Renal cortical epithelial cell (primary cell): ENCODE measurements at places on chromosomes 1 and 21.

GRCh38 chr1:224054012-224054411 is 59.9 kb upstream of the FBXO28 start:
- DNase-seq = no peak

DNA sequence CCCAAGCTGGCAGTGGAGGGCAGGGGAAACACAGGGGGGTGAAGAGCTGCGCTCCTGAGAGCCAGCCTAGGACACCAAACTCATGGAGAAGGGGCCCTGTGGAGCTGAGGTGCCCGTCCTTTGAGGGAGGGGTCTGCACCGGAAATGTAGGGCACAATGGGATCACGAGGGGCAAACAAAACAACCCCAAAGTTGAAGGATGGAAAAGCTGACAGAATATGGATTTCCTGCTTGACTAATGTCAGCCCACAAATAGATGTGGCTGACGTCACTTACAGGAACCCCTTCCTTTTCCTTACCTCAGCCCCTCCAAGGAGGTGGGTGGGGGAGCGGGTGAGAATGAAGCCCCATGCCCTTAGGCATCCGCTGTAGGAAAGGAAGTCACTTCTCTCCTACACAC is 110.9 kb downstream of the KCNN3 start:
- DNase-seq = no peak

DNA sequence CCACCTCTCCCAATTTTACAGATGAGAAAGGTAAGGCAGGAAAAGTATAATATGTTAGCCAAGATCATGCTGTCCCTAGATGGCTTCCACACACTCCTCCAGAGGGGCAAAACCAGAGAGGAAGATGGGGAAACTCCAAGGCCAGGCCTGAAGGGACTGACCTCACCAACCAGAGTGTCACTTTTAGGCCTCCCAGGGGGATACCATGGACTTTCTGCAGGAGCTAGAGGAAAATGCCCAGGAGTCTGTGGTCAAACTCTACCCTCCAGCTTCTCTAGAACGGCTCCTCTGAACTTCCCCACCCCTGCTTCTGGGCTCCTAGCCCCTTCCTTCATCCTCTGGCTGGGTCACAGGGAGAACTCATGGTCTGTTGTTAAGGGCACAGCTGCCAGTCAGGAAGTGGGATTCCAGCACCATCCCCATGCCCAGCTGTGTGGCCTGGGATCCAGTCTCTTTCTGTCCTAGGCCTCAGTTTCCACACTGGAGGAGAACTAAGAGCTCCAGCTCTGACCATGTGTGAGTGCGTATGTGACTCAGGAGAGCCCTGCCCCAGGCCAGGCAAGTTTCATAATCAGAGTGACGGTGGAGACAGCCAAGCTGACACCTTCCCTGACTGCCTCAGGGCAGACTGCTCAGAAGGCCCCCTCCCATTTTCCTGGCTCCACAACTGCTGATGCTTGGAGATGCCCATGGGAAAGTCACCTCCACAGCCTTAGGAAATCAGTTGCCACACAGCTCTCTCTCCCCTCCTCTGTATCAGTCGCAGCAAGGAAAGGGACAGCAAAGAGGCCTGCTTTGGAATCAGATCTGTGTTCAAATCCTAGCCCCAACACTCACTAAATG is 1.9 kb downstream of the IGSF8 start:
- peak; percentile 35 for DNase-seq

GRCh38 chr21:38267991-38268863 is 11.4 kb downstream of the KCNJ15 start:
- DNase-seq = no peak

- DNase-seq = no peak
Observed at GRCh38 chr1:2165646-2166045, 28.9 kb downstream of the FAAP20 start.

DNA sequence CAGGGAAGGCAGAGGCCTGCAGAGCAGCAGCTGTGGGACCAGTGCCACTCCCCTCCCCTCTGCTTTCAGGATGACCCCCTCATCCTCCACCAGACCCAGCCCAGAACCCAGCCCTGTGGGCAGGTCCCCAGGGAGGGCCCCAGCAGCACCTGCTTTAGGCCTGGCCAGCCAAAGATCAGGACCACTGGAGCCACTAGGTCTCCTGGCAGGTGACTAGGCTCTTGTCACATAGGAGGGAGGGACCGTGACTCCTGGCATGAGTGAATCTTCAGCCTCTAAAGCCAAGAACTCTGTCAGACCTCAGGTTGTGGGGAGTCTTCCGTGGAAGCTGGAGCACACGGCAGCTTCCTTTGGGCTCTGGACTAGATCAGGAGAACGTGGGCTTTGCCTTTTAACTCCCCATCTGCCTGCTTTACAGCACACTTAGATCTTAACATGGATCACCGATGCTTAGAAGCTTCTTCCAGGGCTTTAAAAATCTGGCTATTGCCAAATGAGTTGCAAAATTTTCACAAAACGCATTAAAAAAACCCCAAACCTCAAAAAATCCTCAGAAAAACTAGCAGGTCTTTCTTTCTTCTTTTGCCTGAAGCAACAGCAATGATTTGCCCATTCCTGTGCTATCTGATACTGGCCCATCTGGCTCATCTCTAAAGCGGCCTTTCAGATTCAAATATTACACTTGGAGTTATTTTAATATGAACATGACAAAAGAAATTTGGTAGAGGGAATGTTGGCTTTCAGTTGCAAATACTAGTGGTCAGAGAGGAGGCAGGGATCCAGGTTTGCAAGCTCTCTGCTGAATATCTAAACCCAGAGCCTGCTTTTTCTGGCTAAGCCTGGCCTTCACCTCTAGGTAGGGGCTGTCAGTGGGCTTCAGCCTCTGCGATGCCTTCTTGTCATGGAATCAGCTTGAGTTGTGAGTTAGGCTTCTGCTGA is 235.2 kb downstream of the SDCCAG8 start:
- DNase-seq = no peak

- no peak for DNase-seq
Observed at GRCh38 chr21:33557447-33557846, 14.6 kb downstream of the SON start.

GRCh38 chr1:162699366-162699765 is 67.1 kb downstream of the DDR2 start:
- DNase-seq = no peak

- DNase-seq = no peak
Observed at GRCh38 chr1:22334860-22335550, 116.6 kb upstream of the ZBTB40 start.

GRCh38 chr1:222372221-222372620 is 175.7 kb downstream of the HHIPL2 start:
- DNase-seq = peak; percentile 1

DNA sequence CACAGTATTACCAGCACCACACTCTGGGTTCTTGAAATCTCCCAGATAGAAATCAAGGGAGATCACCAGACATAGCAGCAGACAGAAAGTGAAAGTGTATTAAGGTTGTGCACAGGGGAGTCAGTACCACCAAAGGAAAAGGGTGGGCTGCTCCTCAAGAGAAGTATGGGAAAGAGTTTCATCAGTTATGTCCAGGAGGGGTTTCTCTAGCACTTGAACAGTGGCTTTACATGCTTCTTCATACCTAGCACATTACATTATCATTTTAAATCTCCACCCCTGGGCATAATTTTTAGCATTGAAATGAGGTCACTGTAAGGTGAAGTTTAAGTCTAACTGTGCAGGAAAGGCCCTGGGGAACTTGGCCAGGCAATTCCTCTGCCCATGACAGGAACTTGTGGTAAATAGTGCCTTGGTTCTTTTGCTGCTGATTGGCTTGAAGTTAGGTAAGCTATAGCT is 601.0 kb downstream of the NUF2 start:
- DNase-seq = no peak

DNA sequence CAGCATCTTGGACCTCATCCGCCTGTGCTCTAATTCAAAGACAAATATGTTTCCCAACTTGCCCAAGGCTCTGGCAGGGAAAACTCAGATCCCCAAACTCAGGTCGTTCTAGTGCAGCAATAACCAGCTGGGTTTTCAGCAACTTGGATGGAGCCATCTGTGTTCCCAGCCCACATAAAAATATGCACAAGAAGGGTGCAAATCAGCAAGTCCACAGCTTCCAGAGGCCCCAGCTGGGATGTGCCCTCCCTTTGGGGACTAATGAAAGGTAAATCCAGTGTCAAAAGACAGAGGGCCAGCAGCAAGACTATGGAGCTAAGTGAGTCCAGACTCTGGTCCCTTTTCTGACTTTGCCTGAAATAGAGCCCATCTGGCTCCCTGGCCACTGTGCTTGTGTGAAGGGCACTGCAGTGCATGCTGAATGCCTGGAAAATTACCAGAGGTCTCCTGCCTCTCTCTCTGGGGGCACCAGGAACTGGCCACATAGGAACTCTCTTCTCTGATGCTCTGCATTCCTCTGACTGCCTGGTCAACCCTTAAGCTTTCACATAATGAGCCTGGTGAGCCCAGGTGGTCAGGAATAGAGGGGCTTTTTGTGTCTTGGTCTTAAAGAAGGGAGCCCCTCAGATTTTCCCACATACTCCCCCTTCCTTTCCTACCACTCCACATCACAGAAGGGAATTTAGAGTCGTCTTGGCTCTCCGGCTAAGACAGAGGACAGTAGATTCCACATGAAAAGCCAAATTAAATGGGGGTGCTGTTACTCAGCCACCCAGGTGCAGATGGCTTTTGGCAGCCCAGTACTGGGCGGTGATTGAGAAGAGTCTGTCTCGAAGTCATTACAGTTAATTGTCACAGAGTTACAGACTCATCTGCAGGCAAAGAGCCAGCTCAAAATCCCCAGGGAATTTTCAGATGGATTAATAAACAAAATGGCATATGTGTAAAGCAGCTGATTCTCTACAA is 88.1 kb upstream of the C1orf21 start:
- no peak for DNase-seq

- no peak for DNase-seq
Observed at GRCh38 chr1:248821641-248822040, 4.1 kb downstream of the SH3BP5L start.

DNA sequence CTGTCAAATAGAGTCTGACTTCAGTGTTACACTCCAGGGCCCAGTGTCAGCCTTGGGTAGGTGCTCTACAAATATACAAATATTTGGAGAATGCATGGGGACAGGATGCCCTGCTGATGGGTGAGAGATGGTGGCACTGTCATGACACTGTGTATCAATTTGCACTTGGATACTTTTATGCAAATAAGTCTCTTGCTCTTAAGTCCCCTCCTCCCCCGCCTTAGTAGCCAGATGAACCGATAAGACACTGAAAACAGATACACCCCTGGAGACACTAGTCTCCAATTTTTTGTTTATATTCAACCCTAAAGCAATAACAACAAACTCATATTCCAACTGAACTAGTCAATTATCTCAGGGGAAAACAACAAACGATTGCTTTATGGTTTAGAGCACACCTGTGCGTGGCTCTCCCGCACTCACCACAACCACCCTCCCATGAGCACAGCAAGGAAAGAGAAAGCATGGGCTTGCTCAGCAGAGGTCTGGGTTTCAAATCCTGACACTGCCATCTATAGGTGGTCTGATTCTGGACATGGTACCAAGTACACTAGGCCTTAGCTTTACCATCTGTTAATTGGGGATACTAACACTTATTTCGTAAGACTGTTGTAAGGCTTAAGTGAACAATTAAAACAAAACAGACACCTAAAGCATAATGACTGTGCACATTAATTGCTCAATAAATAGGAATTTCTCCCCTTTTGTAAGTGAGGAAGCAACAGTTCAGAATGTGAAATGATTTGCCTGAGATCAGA is 50.3 kb downstream of the HIVEP3 start:
- peak; percentile 21 for DNase-seq

- DNase-seq = no peak
Observed at GRCh38 chr1:210293171-210293607, 35.5 kb upstream of the HHAT start.

DNA sequence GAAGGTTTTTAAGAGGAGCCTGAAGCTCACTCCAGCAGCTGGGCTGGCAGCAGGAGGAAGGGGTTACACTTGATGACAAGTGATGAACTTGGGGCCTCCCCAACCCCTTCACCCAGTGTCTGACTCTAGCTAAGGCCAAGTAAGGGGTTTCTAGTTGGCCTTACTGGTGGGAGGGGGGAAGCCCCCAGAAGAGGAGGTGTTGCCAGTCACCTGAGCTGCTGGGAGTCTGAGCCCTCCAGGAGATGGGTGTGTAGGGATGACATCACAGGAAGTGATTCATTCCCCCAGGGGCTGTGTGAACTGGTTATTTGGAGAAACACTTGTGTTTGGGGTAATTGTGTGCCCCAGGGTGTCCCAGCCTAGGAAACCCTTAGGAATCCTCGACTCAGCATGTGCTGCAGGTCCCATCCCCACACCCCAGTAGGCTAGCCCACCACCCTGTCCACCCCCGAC is 3.1 kb downstream of the PADI1 start:
- peak; percentile 90 for DNase-seq

GRCh38 chr1:100213141-100213540 is 35.1 kb upstream of the LRRC39 start:
- no peak for DNase-seq

DNA sequence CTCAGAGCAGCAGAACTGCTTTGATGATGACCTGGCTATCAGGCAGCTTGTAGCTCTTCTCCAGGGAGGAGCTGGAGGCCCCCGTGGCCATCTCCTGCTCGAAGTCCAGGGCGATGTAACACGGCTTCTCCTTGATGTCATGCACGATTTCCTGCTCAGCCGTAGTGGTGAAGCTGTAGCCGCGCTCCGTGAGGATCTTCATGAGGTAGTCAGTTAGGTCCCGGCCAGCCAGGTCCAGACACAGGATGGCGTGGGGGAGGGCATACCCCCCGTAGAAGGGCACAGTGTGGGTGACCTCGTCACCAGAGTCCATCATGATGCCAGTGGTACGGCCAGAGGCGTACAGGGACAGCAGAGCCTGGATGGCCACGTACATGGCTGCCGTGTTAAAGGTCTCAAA is 18.3 kb upstream of the TP53BP2 start:
- DNase-seq = no peak

DNA sequence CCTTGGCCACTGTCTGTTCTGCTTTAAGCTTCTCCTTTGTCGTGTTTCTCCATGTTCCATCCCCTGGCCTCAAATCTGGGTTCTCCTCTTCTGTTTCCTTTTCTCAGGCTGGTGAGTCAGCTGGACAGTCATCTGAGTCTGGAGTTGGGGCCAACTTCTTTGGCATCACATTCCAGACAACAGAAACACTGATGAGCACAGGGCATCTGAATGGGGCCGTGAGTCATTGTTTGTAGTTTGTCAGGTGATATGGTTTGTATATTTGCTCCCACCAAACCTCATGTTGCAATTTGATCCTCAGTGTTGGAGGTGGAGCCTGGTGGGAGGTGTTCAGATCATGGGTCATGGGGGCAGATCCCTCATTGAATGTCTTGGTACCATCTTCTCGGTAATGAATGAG is 14.3 kb upstream of the OLIG2 start:
- DNase-seq = peak; percentile 82

GRCh38 chr1:169460191-169460833 is 25.4 kb downstream of the SLC19A2 start:
- peak; percentile 64 for DNase-seq

GRCh38 chr1:204107892-204108291 is 35.0 kb downstream of the SOX13 start:
- DNase-seq = peak; percentile 23
